Cortex of kidney (tissue), 1 donor: ENCODE measurements at places on chromosomes 4 and X.

- DNase-seq = no peak
These were observed 78.9 kb downstream of the UGT8 start for GRCh38 chr4:114677346-114677979.

DNA sequence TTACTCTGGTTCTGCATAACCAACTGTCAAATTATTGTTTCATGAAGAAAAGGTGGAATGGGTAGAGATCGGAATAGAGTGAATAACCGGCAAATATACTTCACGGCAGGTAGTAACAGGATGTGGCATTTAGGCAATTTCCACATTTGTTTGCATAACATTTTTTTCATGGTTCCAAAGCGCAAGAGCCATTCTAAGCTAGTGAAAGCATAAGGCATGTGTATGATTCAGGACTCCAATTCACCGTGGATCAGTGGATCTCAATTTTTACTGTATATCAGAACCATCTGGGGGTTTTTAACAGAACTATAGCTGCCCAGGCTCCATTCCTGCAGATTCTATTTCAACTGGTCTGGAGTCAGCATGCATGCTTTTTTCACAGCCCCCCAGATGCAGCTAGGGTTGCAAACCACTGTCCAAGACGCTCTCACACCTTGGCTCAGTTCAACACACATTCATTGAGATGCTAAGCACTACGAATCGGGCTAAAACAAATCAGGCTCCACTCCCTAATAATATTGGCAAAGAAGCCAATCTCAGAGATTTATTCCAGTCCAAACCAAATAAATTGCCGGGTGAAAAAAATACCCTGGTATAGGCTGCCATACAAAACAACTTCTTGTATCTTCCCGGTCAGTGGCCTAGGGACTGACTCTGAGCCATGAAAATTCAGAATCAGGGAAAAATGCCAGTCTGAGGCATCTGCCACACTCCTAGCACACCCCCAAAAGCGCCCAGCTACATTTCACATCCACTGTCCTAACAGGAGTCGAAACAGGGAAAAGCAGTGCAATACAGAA, 30.0 kb downstream of the AFAP1 start:
- no peak for DNase-seq

GRCh38 chr4:2783790-2784189, 9.1 kb upstream of the SH3BP2 start:
- no peak for DNase-seq

DNA sequence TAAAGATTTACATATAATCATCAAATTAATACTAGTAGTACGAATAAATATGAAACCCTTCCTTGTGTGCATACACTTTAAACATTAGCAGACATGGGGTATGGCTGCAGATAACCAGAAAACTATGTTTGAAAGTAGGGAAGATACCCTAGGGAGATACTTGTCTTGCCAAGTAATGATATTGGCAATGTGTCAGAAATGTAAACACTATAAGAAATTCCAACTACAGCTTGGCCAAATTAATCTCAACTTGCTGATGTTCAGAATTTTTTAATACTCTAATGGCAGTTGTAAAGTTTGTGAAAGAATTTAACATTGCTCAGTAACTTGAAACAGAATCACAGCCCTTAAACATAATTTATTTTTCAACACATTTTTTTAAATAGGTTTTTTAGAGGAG, 27.4 kb upstream of the HPGD start:
- no peak for DNase-seq

DNA sequence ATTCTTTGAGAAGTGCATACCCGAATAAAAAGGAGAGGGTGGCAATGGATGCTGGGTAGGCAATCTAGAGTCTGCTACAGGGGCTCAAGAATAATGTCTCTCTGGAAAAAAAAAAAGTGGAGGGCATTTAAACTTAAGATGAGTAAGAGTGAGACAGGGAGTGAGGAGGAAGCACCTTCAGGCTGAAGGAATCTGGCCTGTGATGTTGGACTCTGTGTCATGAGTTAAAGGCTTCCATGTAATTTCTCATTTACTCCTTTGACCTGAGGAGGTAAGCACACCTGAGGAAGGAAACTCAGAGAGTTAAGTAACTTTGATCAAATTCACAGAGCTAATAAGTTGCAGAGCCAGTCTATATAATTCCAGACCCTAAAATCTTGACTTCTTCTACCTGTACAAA, 3.2 kb upstream of the PRKG2 start:
- no peak for DNase-seq

DNA sequence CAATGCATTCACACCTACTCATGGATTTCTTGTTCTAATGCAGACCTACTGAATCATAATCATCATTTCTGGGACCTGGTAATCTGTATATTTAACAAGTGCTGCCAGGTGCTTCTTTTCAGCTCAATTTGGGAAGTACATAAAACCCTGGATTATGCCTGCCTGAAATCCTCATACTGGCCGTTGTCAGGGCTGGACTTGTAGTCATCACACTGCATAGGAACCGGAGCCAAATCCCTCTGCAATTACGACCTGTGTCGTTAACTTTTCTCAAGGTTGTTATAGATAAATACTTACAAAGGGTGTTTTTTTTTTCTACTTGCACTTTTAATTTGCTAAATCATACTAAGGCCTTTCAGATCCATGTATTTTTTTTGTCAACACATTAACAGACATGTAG, 294.9 kb upstream of the PRPS2 start:
- no peak for DNase-seq

GRCh38 chr4:119833611-119834010, 205.0 kb upstream of the PDE5A start:
- no peak for DNase-seq

GRCh38 chr4:7218686-7219085, 26.3 kb downstream of the SORCS2 start:
- DNase-seq = no peak

GRCh38 chr4:182978152-182978827, 61.1 kb upstream of the DCTD start:
- no peak for DNase-seq

GRCh38 chrX:41655631-41656030, 33.1 kb upstream of the GPR34 start:
- no peak for DNase-seq
